Mesenchymal stem cell (in vitro differentiated cells and primary cell): ENCODE measurements at places on chromosomes 6 and 20.

- no peak for DNase-seq
Measured at GRCh38 chr20:34573541-34574300, 15.2 kb downstream of the MAP1LC3A start.

DNA sequence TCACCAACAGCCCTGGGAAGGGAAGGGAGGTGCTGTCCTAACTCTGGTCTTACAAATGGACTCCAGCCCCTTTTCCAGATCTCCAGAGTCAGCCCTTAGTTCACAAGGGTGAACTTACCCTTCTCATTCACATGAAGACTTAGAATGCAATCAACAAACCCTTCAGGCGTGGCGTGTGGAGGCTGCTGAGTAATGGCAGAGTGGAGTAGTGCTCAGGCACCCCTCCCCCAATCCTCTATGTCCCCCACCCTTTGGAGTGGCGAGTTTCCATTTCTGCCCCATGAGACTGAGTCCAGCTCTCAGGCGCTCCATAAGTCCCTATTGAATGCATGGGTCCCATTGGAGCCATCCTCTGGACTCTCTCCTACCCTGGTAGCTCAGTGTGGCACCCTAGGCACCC lies 3.3 kb downstream of the SNAI1 start:
- no peak for DNase-seq

DNA sequence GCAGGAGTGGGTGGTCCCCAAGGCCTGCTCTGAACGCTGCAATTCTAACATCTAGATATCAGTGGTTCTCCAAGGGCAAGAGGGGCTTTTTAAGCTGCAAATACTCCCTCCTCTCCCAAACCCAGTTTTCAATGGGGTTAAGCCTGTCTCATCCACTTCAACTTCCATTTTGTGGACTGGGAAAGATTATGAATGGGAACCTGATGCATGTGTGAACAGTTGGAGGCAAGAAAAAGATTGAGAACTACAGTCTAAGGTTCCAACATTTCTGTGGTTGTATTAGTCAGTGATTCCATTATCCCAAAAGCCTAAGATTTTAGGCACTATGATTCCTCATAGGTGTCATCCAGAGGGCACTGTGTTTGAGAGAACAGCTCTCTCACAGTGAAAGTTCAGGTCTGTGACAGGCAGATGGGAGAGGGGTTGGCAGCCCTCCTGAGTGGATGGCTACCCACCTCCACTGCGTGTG lies 53.7 kb downstream of the HNF4A start:
- DNase-seq, result no peak

GRCh38 chr6:143405373-143406154 lies 44.9 kb downstream of the ADAT2 start:
- DNase-seq, result peak; percentile 12

- DNase-seq, result no peak
Measured at GRCh38 chr6:160198606-160199211, 59.9 kb downstream of the SLC22A2 start.

GRCh38 chr20:8393381-8393780 lies 261.3 kb downstream of the PLCB1 start:
- DNase-seq, result no peak

DNA sequence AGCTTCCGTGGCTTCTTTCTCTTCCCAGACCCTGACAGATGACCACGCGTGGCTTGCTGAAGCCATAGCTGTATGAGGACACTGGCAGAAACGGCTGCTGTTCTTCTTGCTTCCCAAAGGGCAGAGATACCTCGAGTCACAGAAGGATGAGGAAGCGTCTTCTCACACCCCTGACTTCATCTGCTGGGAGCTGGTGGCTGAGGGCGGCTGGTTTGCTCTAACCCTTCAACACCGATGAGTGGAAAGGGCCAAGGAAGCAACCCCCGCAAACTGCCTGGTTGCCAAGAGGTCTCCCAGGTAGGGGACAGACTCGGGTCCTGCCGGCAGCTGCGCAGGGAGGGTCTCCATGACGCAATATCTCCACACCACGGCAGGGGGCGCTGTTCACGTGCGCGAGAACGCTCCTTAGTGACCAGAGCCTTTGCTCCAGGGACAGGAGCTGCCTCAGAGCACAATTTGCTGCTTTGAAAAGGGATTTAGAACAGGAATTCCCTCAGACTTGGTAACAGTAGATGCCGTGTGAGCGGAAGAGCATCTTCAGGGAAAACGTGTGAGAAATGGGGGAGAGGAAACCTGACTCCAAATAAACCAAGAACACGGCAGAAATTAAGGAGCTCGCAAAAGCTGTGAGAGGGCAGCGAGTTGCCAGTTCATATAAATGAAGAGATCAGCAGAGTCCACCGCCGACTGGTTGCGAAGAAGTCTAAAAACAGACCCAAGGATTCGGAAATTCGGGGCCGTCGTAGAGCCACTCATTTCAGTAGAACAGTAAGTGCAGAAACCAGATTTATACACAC lies 80.2 kb downstream of the ERMARD start:
- peak; percentile 47 for DNase-seq

GRCh38 chr6:16257999-16258708 lies 19.8 kb downstream of the GMPR start:
- no peak for DNase-seq

DNA sequence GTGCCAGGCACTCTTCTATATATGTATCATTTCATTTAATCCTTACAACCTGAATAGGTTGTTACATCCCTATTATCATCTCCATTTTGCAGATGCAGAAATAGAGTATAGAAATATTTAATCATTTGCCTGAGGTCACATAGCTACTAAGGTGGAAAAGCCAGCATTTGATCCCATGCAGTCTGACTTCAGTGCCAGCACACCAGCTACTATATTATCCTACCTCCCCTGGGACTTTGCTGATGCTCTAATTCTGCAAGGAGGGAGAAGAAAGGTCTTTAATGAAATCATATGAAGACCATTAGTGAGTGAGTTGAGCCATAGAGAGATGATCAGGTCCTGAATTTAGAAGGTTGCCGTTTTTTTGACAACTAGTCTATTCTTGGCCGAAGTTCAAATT lies 53.7 kb downstream of the TOP1 start:
- no peak for DNase-seq

DNA sequence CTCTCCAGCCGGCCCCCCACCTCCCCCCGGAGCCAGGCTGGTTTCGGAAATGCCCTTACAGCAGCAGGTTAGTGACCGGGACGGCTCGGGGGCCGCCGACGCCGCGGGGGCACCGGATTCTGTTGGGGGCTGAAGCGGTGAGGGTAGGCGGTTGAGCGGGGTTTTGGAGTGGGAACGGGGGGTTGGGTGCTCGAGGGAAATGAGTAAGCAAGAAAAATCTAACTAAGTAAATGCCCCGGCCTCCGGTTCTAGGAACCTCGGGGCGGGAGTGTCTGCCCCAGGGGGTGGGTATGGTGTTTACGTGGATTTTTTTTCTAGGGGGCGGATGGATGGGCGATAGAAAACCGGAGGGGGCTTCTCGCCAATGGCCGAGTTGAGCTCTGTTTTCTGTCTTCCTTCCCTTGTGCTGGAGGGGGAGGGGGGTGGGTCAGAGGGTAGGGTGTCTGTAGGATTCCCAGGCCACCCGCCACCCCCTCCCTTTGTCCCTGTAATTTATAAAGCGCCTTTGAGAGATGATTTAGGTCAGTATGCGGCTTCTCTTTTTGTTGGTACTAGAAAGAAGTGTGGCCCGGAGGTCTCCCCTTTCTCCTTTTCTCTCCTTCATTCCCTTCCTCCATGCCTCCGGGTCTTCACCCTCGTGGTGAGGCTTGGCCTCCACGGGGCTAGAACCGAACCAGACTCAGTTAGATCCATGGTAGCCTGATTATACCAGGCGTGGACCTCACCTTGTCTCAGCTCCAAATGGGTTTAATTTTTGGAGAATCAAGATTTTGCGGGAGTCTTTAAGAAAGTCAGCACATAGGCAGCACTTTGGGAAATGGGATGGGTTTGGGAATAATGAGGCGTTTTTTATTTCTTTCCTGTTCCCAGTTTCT lies 2.3 kb downstream of the E2F3 start:
- peak; percentile 84 for DNase-seq

- peak; percentile 48 for DNase-seq
Measured at GRCh38 chr6:43052842-43053544, 658 bp downstream of the CUL7 start.

DNA sequence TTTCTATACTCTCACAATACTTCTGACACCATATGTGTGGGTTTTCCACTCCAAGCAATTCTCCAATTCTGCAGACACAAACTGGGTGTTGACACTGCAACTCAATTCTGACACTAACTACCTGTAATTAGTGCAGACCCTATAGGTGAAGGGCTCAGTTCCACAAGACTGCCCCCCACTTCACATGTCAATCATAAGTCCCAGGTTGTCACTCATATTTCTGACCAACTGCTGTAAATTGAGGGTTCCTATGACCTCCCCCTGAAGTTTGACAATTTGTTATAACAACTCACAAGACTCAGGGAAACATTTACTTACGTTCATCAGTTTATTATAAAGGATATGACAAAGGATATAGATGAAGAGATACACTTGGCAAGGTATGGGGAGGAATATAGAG lies 18.3 kb downstream of the GPX6 start:
- DNase-seq, result no peak

GRCh38 chr6:122696079-122696478 lies 83.4 kb upstream of the FABP7 start:
- peak; percentile 84 for DNase-seq

DNA sequence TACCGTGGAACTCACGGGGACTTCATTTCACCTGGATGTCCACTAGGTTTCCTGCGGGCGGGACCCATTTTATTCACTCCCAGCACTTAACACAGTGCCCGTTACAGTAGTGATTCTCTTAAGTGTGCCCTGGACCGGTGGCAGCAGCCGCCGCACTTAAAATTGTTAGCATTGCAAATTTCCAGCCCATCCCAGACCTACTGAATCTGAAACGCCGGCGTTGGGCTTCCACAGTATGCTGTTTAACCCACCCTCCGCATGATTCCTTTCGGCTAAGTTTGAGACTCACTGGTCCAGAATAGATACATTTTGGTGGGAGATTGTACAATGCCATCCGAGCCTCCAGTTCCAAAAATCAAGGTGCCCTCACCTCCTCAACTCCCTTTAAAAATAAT lies 967 bp downstream of the SMPDL3A start:
- DNase-seq, result peak; percentile 62

DNA sequence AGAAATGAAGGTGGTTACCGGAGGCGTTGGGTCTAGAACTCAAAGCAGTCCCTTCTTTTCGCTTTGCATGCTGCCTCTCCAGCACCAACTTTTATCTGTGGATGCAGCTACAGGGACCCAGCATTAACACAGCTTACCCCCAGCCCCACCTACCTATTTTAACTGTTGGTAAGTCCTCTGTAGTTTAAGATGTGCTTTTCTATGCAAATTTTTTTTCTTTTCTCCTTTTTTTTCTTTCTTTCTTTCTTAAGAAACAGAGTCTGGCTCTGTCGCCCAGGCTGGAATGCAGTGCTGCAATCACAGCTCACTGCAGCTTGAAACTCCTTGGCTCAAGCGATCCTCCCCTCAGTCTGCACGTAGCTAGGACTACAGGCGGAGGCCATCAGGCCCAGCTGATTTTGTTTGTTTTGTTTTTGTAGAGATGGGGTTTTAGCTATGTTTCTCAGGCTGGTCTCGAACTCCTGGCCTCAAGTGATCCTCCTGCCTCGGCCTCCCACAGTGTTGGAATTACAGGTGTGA lies 6.5 kb upstream of the USP45 start:
- DNase-seq, result peak; percentile 78

DNA sequence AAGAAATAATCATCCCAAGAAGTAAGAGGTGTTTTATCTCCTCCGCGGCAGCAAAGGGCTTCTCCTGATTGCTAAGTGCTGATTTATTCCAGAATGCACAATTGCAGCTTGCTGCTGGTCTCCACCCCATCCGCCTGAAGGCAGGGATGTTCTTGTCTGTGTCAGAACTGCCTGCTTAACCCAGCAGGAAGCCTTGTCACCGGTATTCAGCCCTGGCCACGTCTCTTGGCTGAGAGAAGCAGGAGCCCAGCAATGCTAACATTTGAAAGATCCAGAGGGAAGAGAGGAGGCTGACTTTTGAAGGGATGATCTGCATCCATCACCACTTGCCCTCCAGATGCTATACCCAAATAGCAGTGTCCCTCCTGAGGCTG lies 4.2 kb downstream of the SCML4 start:
- DNase-seq, result no peak

DNA sequence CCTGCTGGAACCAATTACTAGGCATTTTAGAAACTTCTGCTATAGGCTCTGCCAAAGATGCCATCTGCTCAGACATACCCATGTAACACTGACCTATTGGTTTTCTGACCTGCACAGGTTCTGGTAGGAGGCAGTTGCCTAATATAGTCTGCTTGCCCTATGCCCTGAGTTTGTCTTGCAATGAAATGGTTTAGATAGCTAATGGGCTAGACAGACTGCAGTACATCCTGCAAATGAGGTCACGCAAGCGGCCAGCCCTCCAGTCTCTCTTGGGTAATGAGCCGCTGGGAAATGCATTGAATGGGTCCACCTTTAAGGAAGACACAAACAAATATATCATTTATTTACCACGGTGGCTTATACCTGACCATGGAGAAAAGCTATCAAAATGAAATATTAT lies 90.6 kb upstream of the B3GAT2 start:
- DNase-seq, result no peak

DNA sequence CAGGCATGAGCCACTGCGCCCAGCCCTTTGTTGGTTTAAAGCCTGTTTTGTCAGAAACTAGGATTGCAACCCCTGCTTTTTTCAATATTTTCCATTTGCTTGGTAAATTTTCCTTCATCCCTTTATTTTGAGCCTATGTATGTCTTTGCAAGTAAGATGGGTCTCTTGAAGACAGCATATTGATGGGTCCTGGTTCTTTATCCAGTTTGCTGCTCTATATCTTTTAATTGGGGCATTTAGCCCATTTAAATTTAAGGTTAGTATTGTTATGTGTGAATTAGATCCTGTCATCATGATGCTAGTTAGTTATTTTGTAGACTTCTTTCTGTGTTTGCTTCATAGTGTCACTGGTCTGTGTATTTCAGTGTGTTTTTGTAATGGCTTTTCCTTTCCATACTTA lies 46.8 kb downstream of the ZC2HC1B start:
- DNase-seq, result no peak
